ENCODE measurements at places on chromosomes 1 and 21. TPM values are rescaled to one million over a fixed set of nuclear protein-coding genes. Genes with fewer than 3 reads are reported as not detected.

- DNase-seq: peak; percentile 53
These were observed 40.4 kb downstream of the DAP3 start for GRCh38 chr1:155729031-155729898.

- DNase-seq: no peak
These were observed 2.5 kb upstream of the GRHL3 start for GRCh38 chr1:24316645-24317044.

DNA sequence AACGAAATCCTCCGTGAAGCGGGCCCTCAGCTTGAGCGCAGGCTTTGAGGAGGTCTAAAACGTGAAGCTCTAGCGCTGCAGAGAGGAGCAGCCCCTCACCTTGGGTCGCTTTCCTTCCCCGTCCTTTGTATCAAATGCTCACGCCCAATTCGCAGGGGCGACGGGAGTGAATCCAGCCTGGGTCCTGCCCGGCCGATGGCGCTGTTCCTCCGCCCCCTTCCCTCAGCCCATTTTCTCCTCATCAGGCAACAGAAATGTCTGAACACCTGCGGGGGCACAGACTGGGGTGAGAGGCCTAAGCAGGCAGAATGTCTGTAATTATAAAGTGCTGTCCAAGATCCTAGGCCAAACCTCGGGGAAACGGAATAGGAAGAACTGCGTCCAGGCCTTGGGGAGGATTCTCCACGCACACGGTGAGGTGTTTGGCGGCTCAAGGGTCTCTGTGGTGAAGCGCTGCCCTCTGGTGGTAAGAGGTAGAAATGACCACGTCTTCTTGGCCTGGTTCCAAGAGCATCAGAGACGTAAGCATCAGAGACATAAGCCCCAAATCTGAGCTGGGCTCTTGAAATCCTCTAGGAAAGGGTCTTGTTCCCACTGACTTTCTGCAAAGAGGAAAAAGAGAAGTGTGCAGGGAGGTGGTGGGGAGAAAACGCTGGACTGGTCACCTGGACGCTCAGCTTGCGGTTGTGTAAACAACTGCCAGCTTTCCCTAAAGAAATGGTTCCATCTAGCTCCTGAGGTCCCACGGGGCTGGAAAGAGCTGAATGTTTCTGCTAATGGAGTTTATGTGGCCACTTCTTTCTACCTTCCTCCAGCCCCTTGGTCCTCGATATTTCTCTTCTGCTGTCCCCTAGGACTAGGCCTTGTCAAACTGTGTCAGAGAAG lies 92.1 kb upstream of the CD53 start:
- peak; percentile 57 for DNase-seq

DNA sequence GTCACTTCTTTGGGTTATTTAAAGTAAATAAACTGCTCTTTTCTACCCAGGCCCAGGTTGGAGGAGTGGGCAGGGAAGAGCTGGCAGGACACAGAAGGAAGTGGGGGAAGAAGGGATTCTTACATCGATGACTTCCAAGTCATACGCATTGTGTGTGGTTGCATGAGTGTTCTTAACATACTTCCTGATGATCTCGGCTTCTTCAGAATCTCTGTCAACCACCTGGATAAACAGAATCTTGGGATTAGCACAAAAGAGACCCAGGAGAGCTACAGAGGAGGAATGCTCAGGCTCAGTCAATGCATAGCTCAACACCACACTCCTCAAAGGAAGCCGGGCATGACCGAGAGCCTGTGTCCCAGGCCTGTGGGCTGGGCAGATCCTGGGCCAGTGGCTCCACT lies 42.1 kb downstream of the PARP1 start:
- no peak for DNase-seq

- no peak for DNase-seq
These were observed 59.3 kb downstream of the SLC37A1 start for GRCh38 chr21:42572906-42573495.

- no peak for DNase-seq
These were observed 49.7 kb upstream of the ARHGEF16 start for GRCh38 chr1:3404801-3405200.

- no peak for DNase-seq
These were observed 599.0 kb downstream of the LMO4 start for GRCh38 chr1:87927391-87928280.

DNA sequence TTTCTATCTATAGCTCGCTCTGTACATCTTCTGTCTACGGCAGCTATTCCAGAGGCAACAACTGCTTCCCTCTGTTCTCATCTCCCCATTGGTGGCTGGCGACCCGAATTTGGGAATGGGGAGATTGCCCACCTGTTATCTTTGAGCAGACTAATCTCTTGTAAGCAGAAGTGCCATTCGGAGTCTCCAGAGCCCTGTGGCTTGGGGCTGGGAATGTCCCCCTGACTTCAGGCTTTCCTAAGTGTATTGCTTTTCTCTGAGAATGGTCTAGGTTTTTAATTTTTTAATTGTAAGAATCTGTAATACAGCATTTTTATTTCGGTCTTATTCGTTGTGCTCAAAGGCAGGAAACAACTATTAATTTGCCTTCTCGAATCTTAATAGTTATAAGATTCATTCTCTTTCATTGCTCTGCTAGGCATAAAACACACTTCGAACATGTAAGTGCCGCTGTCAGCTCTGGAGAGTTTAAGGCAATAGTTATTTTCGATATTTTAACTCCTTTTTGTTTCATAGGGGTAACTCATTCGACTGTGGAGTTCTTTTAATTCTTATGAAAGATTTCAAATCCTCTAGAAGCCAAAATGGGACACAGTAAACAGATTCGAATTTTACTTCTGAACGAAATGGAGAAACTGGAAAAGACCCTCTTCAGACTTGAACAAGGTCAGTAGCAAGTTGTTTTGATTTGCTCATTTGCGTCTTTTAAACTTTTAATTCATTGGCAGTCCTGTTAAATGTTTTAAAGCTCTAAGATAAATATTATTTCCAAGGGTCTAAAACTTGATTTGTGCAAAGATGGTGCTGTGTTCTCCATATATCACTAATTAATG lies 514 bp downstream of the AGL start:
- DNase-seq: no peak

DNA sequence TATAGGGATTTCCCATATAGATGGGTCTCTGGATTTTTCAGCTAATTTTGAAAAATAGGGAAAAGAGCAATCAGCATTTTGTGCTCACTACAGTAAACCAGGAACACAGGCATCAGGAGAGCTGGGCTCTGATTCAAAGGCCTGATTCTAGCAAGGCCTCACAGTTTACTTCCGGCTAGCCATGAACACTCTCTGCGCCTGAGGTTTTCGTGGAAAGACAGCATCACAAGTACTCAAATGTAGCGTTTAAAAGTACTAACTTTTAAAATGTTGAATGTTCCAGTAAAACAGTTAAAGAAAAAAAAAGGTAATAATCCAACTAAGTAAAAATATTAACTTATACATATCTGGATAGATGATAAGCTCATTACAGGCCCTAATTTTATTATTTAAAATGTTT lies 120.6 kb downstream of the SLC45A1 start:
- no peak for DNase-seq

GRCh38 chr1:116463730-116464129 lies 90.7 kb downstream of the ATP1A1 start:
- no peak for DNase-seq

DNA sequence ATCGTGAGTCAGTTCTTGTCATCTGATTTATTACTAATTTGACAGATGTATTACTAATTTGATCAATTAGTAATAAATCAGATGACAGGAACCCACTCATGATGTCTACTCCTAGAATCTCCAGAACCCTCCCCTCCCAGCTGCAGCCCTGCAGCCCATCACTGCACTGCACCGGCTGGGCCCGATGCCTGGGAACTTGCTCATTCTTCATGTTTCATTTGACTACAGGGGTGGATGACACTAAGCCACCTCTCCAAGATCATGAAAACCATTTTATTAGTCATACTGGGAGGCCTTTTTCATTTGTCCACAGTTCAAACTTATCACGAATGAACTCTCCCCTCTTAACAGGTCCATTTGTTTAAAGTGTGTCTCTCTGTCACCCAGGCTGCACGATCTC lies 41.0 kb downstream of the KCNH1 start:
- DNase-seq: no peak

DNA sequence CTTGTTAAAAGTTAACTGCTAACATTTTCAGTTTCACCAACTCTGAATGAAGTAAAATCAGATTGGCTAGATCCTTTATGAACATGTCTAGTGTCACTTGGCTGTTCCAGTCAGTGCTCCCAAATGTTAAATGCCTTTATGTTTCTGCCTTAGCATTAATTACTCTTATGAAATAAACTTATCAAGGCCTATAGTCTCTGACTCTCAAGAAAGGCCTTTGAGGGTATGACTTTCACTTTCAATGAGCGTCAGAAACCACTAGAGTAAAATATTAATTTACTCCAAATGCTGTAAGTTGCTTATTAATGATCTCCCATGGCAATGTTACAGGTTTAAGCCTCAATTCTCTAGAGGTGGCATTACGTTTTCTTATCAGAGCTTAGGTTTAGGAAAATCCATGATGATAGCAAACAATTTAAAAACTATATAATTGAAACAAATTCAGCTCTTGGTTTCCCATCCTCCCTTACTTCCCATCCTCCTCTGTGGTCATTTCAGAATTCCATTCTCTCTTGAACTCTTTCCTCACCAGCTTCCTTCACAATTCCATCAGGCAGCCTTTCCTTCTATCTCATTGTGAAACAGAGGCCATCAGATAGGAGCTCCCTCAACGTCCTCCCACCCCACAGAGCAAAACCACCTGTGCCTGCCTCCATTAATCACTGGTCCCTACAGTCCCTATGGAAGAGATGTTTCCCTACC lies 108.6 kb upstream of the COP1 start:
- DNase-seq: no peak

The RIMS3 gene
- 4.4 TPM for total RNA-seq

The OR10T2 gene
- not detected for total RNA-seq

The FCRL4 gene
- not detected for total RNA-seq

The NHLH1 gene
- not detected for total RNA-seq

The ANGPTL3 gene
- not detected for total RNA-seq

The ABCA4 gene
- 3.5 TPM for total RNA-seq

The NBPF3 gene
- total RNA-seq: 13.8 TPM
